T-cell (primary cell): ENCODE measurements at places on chromosomes 2 and 18.

- DNase-seq = no peak
Observed at GRCh38 chr18:3675994-3676393, 226.0 kb downstream of the TGIF1 start.

GRCh38 chr2:134405611-134406081 is 151.8 kb downstream of the MGAT5 start:
- DNase-seq = no peak

GRCh38 chr18:12862467-12862866 is 21.6 kb downstream of the PTPN2 start:
- DNase-seq = no peak

DNA sequence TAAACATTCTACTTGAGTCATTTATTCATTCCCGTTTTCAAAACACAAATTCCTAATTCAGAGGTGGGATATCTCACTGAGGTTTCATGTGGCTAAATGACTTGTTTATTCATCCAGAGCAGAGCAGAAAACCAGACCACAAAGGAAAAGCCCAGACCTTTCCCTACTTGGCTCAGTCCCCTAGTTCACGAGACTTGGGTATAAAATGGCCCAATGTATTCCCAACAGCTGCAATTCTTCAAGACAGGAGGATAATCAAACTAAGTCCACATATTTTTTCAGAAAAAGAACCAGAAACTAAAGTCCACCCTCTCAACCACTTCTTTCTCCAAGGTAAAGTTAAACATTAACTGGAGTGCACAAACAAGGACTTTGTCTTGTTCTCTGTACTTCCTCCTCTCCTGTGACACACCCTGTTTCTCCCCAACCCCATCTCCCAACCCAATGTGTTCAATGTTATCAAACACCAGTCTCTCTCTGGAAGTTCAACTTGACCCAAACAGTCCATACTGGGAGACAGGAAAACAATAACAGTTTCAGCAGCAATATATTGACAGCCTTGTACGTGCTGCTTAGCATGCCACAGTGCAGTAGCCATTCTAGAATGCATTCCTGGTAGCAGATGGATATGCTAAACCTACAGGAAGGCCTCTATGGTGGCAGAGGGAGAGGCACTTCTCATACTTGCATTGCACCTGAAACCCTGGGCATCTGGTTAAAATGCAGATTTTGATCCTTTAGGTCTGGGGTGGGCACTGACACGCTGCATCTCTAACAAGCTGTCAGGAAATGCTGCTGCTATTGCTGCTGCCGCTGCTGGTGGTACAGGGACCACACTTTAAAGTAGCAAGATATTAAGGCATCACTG is 110.7 kb downstream of the INO80D start:
- DNase-seq = no peak

GRCh38 chr18:73545472-73545871 is 602.2 kb downstream of the FBXO15 start:
- no peak for DNase-seq

DNA sequence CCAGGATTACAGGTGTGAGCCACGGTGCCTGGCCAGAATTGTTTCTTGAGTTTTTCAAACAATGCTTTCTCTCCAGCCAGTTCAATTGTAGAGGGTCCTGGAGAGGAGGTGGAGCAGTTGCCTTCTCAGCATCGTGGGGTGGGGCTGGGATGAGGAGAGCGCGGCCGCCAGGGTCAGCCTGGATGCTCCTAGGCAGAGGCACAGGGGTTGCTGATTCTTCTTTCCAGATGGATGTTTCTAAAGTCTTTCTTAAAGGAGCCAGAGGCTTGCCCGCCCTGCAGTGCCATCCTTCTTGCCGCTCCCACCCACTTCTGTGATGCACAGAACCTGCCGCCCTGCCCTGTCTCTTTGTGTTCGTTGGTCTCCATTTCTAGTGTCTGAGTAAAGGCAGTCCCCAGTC is 61.1 kb downstream of the AGAP1 start:
- DNase-seq = no peak

DNA sequence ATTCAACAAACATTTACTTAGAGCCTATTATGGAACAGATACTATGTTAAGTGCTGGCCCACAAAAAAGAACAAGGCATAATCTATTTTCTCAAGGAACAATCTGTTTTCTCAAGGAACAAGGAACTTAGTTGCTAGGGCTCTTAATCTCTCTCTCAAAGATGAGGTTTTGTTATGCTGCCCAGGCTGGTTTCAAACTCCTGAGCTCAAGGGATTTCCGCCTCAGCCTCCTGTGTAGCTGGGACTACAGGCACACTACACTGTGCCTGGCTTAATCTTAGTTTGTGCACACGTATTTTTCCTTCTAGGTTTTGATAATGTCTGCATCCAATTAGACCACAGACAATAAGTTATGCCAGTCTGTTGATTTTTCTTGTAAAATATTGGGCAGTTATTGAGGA is 89.5 kb downstream of the PTH2R start:
- DNase-seq = no peak

GRCh38 chr18:730692-731091 is 18.3 kb upstream of the ENOSF1 start:
- DNase-seq = no peak

DNA sequence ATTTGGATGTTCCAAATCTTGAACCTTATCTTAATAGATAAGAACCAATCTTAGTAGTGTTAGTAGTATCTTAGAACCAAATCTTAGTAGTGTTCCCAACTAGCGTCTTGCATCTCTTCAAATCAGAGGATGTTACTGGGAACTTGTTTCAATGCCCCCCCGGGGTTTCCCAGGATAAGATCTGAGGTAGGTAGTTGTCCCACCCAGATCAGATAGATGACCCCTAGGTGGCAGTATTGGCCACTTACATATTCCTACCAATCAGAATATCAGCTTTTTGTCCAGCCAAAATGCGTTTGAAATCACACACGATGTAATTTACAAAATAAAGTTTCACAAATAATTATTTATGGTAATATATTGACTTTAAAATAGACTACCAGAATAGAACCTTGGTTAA is 314.8 kb downstream of the MBD2 start:
- no peak for DNase-seq

GRCh38 chr2:6352247-6352646 is 513.5 kb downstream of the CMPK2 start:
- no peak for DNase-seq

- no peak for DNase-seq
Observed at GRCh38 chr2:9330612-9331270, 92.6 kb downstream of the ITGB1BP1 start.

- DNase-seq = no peak
Observed at GRCh38 chr2:4882421-4882820, 809.8 kb upstream of the SOX11 start.

DNA sequence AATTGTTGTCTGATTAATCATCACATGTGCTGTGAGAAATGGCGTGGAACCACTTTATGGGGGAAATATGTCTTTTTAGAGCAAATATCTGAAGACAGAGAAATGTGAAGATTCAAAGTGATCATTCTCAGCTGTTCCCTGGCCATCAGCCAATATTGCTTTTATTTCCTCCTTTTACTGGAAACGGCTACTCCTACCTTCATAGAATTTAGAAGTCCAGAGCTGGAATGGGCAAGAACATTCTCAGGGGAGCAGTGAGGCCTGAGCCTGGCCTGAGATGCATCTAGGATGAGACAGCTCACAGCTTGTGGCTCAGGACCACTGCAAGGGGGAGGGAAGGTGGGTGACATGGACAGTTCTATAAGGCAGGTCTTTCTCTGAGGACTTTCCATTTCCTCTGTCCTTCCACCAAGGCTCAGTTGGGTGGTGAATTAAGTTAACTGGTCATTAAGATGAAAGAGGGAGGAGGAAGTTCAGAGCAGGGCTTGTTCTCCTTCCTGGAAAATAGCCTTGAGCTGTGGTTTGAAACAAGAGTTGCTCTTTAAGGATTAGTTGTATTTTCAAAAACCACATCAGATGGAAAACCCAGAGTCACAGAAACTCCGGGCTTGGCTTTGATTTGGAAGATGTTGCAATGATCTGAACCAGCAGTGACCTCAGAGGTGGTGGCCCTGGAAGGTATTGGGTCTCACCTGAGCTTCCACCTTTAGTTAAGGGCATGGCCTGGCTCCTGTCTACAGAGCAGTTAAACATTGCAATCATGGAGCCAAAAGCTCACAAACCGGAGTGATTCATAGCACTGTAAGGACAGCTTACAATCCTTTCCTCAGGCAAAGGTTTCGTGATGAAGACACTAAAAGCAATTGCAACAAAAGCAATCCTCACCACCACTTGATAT is 144.3 kb downstream of the VAPA start:
- no peak for DNase-seq

DNA sequence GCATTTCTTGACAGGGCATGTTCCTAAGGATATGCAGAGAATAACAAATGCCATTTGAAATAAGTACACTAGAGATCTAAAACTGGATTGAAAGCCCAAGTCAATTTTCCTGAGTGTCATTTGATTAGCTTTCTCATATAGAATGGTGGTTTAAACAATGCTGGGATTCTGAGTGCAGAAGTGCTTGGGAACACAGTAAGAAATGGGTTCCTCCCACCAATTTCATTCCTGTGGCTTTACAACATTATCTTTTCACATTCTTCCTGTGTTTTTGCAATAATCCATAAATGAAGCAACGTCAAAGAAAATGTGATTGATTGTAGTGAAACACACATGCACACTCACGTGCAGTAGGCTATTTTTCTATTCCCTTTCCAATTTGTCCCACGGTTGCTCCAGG is 1858.4 kb upstream of the PIK3C3 start:
- no peak for DNase-seq

GRCh38 chr2:67982956-67983355 is 79.8 kb downstream of the C1D start:
- DNase-seq = no peak

- no peak for DNase-seq
Observed at GRCh38 chr2:36027616-36028015, 328.0 kb upstream of the CRIM1 start.

DNA sequence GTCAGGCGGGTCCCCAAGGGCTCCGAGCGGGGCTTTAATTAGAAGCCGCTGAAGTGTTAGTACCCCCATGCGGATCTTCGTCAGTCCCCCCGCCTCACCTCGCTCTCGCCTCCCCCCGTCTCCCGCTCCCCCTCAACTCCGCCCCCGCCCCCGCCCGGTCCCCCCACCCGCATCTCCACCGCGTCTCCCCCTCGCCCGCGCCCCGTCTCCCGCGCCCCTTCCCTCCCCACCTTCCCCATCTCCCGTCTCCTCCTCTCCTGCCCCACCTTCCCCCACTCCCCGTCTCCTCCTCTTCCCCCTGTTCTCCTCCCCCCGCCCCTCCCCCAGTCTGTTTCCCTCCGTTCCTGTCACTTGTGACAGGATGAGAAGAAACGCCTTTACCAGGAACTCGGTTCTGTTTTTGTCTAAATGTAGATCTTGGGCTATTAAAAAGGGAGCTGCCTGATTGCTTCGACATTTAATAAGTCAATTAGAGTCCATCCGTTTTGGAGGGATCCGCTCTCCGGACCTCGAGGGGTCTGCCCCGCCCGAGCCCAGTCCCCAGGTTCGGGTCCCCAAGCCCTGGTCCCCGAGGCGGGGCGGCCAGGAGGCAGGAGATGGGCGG is 969 bp upstream of the ALKAL2 start:
- DNase-seq = no peak
